ENCODE measurements at places on chromosomes 5 and 9.

DNA sequence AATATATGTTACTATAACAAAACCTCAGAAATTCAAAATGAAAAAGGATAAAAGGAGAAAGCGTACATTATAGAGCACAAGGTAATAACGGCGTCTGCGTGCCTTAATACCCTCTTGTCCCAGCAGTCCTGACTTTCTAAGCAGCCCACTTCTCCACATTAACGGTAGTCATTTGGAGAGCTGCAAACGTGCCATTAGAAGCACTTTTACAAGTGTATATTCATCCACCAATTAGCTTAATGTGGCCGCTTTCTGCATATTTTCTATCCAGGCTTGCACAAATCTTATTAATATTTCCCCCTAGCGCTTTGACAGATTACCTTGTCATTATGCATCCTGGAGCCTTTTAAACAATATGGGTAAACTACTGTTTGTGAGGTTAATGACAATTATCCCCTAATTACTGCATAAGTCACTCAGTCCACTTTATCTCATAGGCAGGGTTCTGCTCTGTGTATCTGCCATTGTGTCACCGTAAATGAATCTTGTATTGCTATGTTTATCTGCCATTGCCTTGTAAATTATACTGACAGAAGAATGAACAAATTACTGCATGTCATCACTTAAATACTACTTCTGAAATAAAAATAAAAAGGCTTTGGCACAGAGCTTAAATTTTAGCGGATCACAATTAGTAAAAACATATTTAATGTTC is 421.3 kb downstream of the BNC2 start:
- no peak for DNase-seq

DNA sequence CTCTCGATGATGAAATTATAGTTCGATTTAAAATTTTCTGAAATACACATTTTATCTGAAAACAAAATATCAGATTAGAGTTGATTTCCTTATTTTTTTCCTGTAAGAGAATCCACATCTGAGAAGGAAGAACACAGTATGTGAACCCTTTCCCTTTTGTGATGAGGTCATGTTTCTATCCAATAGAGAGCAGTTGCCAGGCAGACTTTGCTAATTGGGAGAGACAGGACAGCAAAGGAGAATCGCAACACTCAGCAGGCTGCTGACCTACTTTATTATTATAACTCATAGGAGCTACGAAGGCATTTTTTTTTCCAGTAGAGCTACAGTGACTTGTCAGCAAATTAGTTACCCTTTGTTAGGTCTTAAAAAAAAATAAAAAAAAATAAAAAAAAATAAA is 242.1 kb downstream of the HCN1 start:
- no peak for DNase-seq

DNA sequence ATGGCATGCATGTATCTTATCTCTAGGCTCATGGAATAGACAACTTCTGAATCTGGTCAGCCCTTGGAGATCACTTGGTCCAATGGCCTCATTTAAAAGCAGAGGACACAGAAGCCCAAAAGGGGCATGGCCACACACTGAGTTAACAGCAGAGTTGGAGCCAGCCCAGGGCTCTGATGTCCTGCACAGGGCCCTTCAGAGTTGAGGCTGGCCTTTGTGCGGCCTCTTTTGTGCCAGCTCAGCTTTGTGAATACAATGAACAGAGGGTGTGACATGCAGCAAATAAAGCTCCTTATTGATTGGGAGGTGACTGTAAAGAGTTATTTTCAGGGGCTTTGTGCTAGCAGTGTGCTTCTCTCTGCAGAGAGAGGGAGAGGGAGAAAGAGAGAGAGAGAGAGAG is 150.1 kb upstream of the STK32A start:
- DNase-seq, result no peak

DNA sequence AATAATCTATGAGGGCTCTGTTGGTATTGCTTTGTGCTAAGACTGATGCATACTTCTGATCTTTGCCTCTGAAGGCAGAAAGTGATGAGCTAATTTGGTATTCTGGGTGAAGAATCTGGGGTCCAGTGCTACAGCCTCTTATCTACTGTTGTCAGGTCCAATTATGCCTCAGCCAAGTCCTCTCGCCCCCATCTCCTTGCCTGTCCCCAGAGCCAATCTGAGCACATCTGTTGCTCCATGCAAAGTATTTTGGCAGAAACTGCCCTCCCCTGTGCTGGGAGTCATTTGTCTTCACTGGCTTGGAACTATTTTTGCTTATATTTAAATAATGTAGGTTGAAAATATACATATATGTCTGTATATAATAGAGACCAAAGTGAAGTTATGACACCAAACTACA is 23.4 kb downstream of the LSM11 start:
- DNase-seq, result no peak

DNA sequence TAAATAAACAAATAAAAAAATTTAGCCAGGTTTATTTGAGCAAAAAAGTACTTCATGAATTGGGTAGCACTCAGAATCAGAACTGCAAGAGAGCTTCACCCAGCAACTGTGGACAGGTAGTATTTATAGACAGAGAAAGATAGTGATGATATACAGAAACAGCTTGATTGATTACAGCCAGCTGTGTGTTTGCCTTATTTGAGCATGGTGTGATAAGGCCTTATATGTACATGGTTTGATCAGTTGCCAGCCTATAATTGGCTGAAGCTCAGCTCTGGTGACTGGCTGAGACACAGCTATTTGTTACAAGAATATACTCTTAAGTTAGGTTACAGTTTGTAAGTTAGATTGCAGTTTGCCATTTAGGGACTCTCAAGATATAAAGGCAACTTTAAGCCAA is 34.3 kb upstream of the ARL15 start:
- DNase-seq, result no peak

GRCh38 chr5:40569546-40570270 is 110.0 kb upstream of the PTGER4 start:
- DNase-seq, result no peak

DNA sequence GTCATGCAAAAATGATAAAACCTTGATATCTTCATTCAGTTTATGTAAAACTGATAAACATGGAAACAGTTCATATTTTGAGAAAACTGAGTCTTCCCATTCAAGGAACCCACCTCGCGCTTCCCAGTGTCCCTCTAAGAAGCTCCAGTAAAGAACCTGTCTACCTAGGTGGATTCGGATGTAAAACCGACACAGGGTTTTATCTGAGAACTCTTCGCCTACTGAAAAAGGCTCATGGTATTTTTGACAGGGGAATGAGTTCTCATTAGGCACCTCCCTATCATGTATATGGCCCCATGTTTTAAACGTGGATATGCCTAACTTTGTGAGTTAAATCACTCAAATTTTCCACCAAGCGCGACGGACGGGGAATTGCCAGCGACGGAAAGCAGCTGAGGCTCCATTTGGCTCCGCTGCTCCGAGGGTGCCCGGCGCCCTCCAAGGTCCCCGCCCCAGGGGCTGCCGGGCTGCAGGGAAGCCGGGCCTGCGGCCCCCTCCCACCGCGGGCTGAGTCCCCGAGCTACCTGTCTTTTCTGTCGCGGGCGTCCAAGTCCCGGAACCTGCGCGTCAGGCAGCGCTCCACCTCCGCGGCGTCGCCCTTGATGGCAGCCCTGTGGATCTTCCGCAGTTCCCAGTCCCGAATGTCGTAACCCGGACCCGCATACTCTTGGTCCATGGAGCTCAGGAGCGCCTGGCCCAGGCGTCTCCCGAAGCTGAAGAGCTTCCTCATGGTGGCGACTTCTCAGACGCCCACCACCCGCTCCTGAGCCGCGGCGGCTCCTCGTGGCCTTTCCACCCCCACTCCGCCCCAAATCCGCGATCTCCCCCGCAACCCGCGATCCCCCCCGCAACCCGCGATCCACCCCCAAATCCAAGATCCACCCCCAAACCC is 594 bp downstream of the ANKRD18A start:
- no peak for DNase-seq

GRCh38 chr9:128275198-128276007 is at the start of gene GOLGA2:
Gene GOLGA2 (minus strand): TSS chr9:128276007. CDS start chr9:128275976, 31 bp downstream.
- no peak for DNase-seq

- DNase-seq, result no peak
Observed at GRCh38 chr9:106575823-106576222, 287.1 kb upstream of the ZNF462 start.

GRCh38 chr9:85269811-85270210 is 471.9 kb downstream of the AGTPBP1 start:
- no peak for DNase-seq

GRCh38 chr9:72905514-72906480 is 47.1 kb downstream of the ALDH1A1 start:
- no peak for DNase-seq

- no peak for DNase-seq
Observed at GRCh38 chr5:89282554-89283510, 399.8 kb upstream of the MEF2C start.

DNA sequence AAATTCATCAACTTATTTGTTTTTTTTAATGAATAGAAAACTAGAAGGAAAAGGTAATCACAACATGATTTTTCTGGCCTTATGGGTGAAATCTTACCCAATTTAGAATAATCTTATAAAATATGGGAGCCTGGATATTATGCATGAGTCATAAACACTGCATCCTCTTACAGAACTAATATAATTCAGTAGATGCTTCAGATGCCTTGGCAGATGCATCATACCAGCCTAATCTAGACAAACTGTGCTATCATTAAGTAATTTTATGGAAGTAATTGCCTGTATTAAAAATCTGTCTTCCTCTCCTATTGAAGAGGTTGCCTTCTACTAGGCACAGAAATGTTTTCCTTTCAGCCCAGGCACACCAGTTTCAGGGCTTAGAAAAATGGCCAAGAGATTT is 2384.6 kb upstream of the WWC1 start:
- DNase-seq, result no peak

DNA sequence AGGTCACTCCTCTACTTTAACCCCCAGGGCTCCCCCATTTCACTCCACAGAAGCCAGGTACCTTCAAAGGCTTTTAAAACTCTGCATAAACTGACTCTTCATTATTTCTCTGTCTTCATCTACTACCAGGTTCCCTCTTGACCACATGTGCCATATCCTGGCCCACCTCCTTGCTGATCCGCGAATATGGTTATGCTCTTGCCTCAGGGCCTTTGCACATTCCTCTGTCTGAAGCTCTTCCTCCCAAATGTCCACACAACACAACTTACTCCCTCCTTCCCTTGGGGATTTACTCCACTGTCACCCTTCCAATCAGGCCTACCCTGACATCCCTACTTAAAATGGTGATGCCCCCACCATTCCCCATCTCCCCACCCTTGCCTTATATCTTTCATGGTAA is 134.6 kb upstream of the ANKRD55 start:
- no peak for DNase-seq

DNA sequence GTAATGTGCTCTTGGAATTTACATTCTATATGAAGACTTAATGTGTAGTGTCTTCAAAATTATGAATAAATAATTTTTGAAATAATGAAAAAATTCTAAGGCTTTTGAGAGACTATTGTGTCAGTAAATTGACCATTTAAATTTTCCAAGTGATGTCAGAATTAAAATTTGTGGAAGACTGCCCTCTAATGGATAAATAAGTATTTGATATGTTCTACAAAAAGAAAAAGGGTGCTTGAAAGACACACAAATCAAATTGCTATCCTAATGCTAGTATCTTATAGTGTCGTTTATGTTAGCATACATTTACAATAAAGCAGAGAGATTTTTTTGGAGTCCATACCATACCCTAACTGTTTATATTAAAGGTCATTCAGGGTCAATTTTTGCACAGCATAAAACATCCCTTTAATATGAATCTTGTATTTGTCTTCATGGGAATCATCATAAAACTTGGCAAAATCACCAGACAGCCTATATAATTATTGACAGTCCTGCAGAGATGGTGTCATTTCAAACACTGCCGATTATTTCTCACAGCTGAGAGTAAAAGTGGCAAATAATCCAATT is 120.8 kb upstream of the SLC27A6 start:
- DNase-seq, result no peak

DNA sequence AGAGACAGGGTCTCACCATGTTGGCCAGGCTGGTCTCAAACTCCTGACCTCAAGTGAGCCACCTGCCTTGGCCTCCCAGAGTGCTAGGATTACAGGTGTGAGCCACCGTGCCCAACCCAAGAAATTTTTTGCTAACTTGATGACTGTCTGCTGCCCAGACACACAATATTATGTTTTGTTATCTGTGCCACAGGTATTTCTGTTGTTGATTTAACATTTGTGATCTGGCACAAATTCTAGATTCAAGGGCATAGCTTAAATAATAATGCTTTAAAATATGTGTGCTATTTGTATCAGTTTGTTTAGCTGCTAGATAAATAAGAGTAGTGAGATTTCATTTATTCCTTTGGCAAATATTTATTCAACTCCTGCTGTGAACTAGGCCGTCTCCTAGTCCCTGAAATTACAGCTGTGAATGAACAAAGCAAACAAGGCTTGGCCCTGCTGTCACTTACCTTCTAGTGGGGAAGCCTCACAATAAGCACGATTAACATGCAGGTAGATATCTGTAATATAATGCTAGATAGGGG is 35.3 kb downstream of the GAPVD1 start:
- DNase-seq, result no peak

DNA sequence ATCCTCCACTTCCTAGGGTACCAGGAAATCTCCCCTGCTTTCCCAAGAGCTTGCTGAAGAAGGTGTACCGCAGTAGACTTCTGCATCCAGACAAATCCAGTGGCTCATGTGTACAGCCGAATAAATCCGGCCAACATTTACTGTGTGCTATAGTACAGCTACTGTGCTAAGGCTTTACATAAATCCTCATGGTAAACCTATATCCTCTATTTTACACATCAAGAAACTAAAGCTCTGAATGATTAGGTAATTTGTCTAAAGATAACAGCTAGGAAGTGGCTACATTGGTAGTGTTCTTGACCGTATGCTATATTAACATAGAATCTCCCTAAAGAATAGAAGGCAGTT is 511 bp upstream of the WDR41 start:
- DNase-seq, result no peak

GRCh38 chr5:117588611-117589010 is 1014.0 kb upstream of the SEMA6A start:
- DNase-seq, result no peak

DNA sequence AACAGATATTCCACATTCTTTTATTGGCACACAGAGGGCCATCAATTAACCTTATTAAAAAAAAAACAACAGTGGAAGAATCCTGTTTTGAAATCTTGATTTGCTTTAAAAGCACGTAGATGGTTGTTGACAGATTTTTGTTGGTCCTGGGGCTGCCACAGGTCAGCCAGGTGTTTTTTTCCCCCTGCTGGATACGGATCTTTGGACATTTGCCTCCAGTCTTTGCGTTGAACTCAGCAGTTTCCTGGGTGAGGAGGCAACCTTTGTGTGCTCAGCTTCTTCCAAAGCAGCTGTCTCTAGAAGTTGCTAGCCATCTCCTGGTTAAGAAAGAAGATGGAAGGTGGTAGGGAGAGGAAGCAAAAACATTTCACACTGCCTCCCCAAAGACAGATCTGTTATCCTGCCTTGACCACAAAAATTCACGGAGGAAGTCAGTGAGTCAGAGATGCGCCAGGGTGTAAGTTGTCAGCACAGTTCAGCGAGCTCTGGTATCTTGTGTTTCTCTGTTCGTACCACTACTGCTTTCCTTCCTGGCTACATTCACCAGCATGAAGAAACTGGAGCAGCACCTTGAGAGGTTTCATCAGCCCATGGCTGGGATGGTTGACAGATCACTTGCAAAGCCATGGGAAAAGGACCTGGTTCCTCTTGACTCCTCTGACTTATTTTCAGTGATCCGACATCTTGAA is 207.3 kb downstream of the ARHGAP26 start:
- DNase-seq, result peak; percentile 67

GRCh38 chr5:155998257-155998656 is 328.7 kb upstream of the SGCD start:
- DNase-seq, result no peak
